ENCODE measurements at places on chromosomes 16 and 17. TPM values are rescaled to one million over a fixed set of nuclear protein-coding genes. Genes with fewer than 3 reads are reported as not detected.

DNA sequence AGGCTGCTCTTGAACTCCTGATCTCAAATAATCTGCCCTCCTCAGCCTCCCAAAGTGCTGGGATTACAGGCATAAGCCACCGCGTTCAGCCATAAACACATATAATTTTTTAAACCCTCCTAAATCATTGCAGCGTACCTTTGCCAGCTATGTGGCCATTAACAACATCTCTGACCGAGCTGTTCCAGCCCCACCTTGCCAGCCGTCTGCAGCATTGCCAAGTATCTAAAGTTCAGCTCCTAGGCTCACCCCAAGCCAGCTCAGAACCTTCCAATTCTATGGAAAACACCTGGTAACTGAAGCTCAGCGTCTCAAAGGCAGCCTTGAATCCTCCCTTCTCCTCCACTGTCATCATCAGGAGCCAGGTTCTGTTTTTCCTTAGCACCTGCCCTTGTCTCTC, 5.1 kb upstream of the MEIOB start:
- no peaks in the 10 kb centered on the region for H3K36me3 ChIP-seq
- peaks cover 3% of the 10 kb centered on the region for H3K4me1 ChIP-seq
- no peak overlapping the region for H3K27ac ChIP-seq
- no peak overlapping the region for H3K4me3 ChIP-seq
- peaks cover 45% of the 10 kb centered on the region for H3K27me3 ChIP-seq
- no peak for DNase-seq

GRCh38 chr16:57694231-57694724, 328 bp upstream of the DRC7 start:
- H3K27me3 ChIP-seq: no peaks in the 10 kb centered on the region
- DNase-seq: no peak
- no peak overlapping the region for H3K27ac ChIP-seq

- H3K36me3 ChIP-seq: peaks cover 3% of the 10 kb centered on the region
- peak overlapping the region; percentile 96 for H3K27ac ChIP-seq
- DNase-seq: peak; percentile 99
- H3K27me3 ChIP-seq: no peaks in the 10 kb centered on the region
Measured at GRCh38 chr17:50161023-50161910, 4.5 kb upstream of the SGCA start.

DNA sequence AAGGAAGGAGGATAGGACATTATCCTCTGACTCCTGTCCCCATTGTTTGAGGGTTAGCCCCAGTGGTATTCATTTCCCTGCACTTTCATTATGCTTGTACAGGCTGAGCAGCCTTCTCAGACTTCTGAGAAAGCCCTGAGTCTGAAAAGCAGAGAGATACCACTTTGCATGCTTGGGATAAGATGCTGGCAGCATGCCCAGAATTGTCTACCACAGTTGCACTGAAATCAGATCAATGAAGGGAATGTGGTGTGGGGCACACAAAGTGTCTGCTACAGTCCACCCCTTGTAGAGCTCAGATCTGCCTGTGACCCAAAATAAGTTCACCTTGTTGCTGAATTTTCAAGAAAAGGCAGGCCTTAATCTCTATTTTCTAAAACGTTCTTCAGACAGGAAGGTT, 160.6 kb downstream of the CCT6B start:
- no peaks in the 10 kb centered on the region for H3K36me3 ChIP-seq
- no peak overlapping the region for H3K27ac ChIP-seq
- DNase-seq: no peak
- H3K4me1 ChIP-seq: no peaks in the 10 kb centered on the region

DNA sequence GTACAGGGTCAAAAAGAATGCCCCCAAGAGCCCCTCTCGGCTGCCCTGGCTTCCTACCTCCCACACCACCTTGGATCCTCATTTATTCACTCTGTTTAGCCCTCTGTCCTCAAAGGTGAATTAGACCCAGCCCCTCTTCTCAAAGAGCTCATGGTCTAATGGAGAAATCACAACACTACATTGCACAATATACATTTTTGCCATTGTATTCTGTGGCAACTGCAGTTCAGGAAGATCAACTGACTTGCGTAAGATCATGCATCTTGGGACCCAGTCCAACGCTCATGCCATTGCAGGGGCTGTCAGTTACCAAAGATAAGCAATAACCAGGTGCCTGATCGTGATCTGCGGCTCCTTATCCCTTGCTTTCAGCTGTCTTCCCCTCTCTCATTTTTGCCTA, 1.4 kb downstream of the KRT38 start:
- no peaks in the 10 kb centered on the region for H3K36me3 ChIP-seq
- H3K4me1 ChIP-seq: no peaks in the 10 kb centered on the region
- peaks cover 2% of the 10 kb centered on the region for H3K27me3 ChIP-seq
- DNase-seq: no peak
- H3K27ac ChIP-seq: no peak overlapping the region

HBA1 gene
- not detected for total RNA-seq

MYH3 gene
- total RNA-seq: 3.2 TPM

PIK3R6 gene
- total RNA-seq: 1.0 TPM

DNA sequence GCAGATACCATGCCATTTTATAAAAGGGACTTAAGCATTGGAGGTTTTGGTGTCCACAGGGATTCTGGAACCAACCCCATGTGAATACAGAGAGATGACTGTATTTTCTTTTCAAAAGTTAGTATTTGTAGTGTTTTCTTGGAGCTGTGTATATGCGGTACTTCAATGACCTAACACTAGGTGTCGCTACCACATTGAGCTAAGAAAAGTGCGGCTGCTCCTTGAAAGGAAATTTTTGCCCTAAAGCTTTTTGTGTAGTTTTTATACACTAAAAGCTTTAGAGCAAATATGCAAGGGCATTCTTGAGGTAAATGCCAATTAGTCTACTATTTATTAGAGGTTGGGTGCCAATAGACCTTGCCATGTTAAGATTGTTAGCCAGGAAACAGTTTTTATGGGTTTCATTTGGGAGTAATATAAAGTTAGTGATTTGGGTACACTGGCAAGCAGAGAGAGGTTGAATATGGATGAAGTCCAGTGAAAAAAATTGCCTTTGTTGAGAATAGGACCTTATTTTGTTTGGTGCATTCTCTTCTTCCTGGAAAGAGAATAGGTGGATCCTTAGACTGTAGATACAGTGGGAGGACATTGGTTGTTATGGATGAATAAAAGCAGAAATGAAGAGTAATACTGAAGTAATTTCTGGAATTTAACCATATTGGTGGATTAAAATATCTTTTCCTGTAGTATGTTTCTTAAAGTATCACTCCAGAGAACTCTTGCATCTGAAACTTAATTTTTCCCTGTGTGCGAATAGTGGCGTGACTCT, 43.3 kb downstream of the BCAS3 start:
- H3K27ac ChIP-seq: no peak overlapping the region
- H3K36me3 ChIP-seq: no peaks in the 10 kb centered on the region
- no peak overlapping the region for H3K4me3 ChIP-seq

DNA sequence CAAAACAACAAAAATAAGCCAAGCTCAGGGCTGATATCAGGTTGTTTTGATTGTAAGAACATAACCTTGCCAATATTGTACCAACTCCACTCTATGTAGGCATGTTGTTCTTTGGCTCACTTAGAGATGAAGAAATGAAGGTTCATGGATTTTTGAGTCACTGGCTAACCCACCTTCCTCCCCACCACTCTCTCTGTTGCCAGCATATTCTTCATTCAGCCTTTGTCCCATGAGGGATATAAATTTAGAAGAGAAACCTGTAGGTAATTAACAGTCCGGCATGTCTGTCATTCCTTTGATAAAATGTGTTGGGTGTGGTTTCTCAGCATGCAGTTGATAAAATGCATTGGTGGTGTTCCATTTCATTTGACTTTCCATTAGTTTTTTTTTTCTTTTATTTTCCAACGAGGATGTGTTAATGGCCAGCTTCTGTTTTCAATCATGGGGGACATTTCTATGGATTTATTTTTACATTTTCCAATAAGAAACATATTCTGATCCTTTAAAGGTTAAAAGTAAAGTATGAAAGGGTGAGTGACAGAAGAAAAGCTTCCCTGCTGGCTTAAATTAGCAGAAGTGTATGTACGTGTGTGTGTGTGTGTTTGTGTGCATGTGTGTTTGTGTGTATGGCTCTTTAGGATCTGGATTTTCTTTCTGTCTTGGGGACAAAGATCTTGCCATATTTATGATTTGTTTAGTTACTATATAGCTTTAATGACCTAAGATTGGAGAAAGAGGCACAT, 166.2 kb upstream of the KCNJ16 start:
- H3K36me3 ChIP-seq: no peaks in the 10 kb centered on the region
- H3K27me3 ChIP-seq: no peaks in the 10 kb centered on the region
- no peak for DNase-seq
- H3K27ac ChIP-seq: no peak overlapping the region
- H3K4me3 ChIP-seq: no peak overlapping the region

CCL1 gene
- not detected for total RNA-seq

ASPHD1 gene
- total RNA-seq: 2.0 TPM

ZFP90 gene
- 21.8 TPM for total RNA-seq

CACNA1H gene
- total RNA-seq: 0.32 TPM

- no peaks in the 10 kb centered on the region for H3K4me1 ChIP-seq
- H3K4me3 ChIP-seq: no peak overlapping the region
- H3K27me3 ChIP-seq: no peaks in the 10 kb centered on the region
Measured at GRCh38 chr17:21358682-21359482, 17.3 kb upstream of the KCNJ12 start.

ABCA5 gene
- 11.2 TPM for total RNA-seq

- peak within 1 kb of the TSS; percentile 76 for H3K4me3 ChIP-seq
- no peak within 1 kb of the TSS for H3K27ac ChIP-seq
- H3K4me1 ChIP-seq: peaks cover 27% of the 10 kb centered on the region
- peaks cover 53% of the 10 kb centered on the region for H3K27me3 ChIP-seq
- no peaks in the 10 kb centered on the region for H3K36me3 ChIP-seq
- DNase-seq: peak; percentile 43
Measured at GRCh38 chr16:19884611-19885450, at the start of gene GPRC5B. Gene GPRC5B, minus strand, starts transcription at chr16:19884848. Its CDS starts 12,003 bp downstream, at chr16:19872845.

DNA sequence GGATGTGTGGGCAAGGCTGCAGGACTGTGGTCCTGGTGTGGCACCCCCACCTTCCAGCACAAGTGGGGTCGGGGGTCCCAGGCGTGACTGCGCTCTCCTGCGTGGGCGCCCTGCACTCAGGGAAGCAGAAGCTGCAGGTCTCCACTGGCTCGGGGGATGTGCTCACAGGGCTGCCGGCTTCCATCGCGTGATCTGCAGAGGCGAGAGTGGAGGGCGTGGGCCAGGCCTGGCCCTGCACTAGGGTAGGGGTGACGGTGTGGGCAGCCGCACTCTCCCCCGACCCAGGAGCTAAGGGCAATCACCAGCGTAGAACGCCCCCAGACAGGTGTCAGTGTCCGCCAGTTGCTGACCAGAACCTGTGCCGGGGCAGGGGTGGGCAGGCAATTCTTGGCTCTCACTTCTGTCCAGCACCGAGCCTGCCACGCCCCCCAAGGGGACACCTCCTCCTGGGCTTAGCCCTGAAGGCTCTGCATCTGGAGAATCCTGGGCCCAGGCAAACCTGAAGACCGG, 32.3 kb downstream of the TNFRSF13B start:
- no peak overlapping the region for H3K4me3 ChIP-seq
- no peaks in the 10 kb centered on the region for H3K4me1 ChIP-seq
- H3K27me3 ChIP-seq: no peaks in the 10 kb centered on the region
- H3K36me3 ChIP-seq: no peaks in the 10 kb centered on the region

MPV17L gene
- total RNA-seq: 0.21 TPM

GRCh38 chr17:50026837-50027171, 29.1 kb upstream of the ITGA3 start:
- peak; percentile 74 for DNase-seq
- no peak overlapping the region for H3K4me3 ChIP-seq
- H3K4me1 ChIP-seq: peaks cover 8% of the 10 kb centered on the region

PRAC1 gene
- not detected for total RNA-seq

PERCC1 gene
- total RNA-seq: 0.40 TPM

APPBP2 gene
- total RNA-seq: 21.8 TPM

- H3K4me3 ChIP-seq: no peak overlapping the region
- H3K27ac ChIP-seq: no peak overlapping the region
- no peaks in the 10 kb centered on the region for H3K36me3 ChIP-seq
- peaks cover 5% of the 10 kb centered on the region for H3K4me1 ChIP-seq
Measured at GRCh38 chr16:49516382-49517036, 142.9 kb downstream of the C16orf78 start.

GRCh38 chr17:27591986-27592385, 39.0 kb upstream of the LGALS9 start:
- H3K4me1 ChIP-seq: peaks cover 7% of the 10 kb centered on the region
- H3K4me3 ChIP-seq: no peak overlapping the region
- DNase-seq: no peak

DNA sequence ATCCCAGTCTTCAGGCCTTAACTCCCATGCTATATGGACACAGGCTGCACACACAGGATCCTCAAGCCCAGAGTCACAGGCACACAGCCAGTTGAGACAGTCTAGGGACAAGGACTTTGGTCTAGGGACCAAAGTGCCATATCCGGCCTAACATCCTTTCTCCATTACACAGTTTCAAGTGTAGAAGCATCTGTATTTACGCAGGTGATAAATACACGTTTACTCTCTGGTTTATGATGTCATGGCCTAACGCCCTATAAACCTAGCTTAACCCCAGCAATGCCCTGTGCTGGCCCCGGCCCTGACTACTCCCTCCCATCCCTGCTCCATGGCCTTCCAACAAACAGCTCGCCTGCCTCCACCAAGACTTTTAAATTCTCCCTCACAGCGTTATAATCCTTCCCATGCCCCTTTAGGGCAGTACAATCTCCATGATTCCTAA, 17.1 kb downstream of the CUEDC1 start:
- peaks cover 21% of the 10 kb centered on the region for H3K4me1 ChIP-seq
- peaks cover 17% of the 10 kb centered on the region for H3K27me3 ChIP-seq
- DNase-seq: no peak
- H3K27ac ChIP-seq: no peak overlapping the region
- H3K36me3 ChIP-seq: no peaks in the 10 kb centered on the region

GRCh38 chr17:3008336-3009288, 54.8 kb downstream of the OR1D5 start:
- no peak for DNase-seq
- peaks cover 10% of the 10 kb centered on the region for H3K4me1 ChIP-seq
- no peaks in the 10 kb centered on the region for H3K27me3 ChIP-seq

TIMM22 gene
- total RNA-seq: 15.4 TPM

GRCh38 chr17:33079201-33079600, 87.6 kb downstream of the SPACA3 start:
- H3K4me1 ChIP-seq: no peaks in the 10 kb centered on the region
- H3K27ac ChIP-seq: no peak overlapping the region
- H3K27me3 ChIP-seq: peaks cover 34% of the 10 kb centered on the region
- H3K4me3 ChIP-seq: no peak overlapping the region
- DNase-seq: no peak

C1QTNF1 gene
- 0.14 TPM for total RNA-seq

GRCh38 chr17:36918211-36918691, 19.0 kb upstream of the LHX1 start:
- H3K27me3 ChIP-seq: peaks cover 54% of the 10 kb centered on the region
- peaks cover 21% of the 10 kb centered on the region for H3K4me1 ChIP-seq
- H3K4me3 ChIP-seq: no peak overlapping the region
- no peaks in the 10 kb centered on the region for H3K36me3 ChIP-seq
- H3K27ac ChIP-seq: no peak overlapping the region
- DNase-seq: no peak

Data from activated naive CD8-positive, alpha-beta T cell treated with anti-CD3 and anti-CD28 coated beads for 36 hours (primary cell).